Transverse colon (tissue), 4 donors: ENCODE measurements at places on chromosomes 5 and 9. TPM values are rescaled to one million over a fixed set of nuclear protein-coding genes. Genes with fewer than 3 reads are reported as not detected.

SH3RF2 gene
- total RNA-seq: 79.9 TPM

SLC34A3 gene
- total RNA-seq: not detected

- peak overlapping the region; percentile 29 for H3K27ac ChIP-seq
- peak; percentile 26 for DNase-seq
- no peaks in the 10 kb centered on the region for H3K36me3 ChIP-seq
- no peak overlapping the region for H3K4me3 ChIP-seq
- H3K27me3 ChIP-seq: no peaks in the 10 kb centered on the region
These were observed 66.3 kb downstream of the PSAT1 start for GRCh38 chr9:78363221-78363620.

DNA sequence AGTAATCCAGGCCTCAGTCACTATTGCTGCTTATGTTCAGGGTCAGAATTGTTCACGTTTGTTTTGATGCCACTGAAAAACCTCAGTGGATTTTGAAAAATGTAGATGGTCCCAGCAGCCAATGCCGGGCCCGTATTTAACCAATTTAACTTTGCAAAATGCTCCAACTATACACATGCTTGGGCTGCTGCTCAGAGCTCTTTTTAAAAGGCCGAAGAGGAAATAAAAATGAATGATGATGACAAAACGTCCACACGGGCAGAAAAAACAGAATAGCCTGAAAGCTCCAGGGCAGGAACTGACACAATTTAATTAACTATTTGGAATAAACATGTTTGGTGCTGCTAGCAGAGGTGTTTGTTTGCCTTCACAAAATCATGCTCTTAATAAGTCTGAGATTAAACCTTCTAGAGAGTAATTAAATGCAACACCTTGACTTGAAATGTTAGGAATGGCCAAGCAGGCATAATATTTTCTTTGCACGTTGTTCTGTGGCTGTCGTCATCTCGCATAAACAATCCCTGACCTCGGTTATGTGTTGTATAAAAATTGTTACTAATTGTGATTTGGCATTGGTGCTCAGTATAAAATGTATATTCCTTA is 152.7 kb downstream of the SLIT3 start:
- H3K4me3 ChIP-seq: no peak overlapping the region
- H3K36me3 ChIP-seq: no peaks in the 10 kb centered on the region

DNA sequence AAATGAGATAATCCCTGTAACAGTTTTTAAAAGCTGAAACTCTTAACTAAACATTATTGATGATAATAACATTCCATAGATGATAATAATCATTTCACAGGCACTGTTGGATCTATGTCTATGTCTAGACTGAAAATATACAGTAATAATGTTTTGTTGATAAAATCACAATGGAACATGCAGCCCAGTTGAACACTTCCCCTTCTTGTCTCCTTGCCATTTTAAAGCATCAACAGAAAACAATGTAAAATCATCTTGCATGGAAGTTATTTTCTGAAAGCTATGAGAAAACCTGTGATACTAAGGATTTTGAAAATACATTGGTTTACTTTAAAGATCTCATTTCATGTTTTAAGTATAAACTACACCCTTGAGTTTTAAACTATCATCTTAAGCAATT is 1.9 kb downstream of the GAPT start:
- H3K4me1 ChIP-seq: no peaks in the 10 kb centered on the region
- peaks cover 6% of the 10 kb centered on the region for H3K27me3 ChIP-seq
- H3K36me3 ChIP-seq: no peaks in the 10 kb centered on the region
- no peak overlapping the region for H3K27ac ChIP-seq
- DNase-seq: no peak

CDKN2B-AS1 gene
- 1.00 TPM for total RNA-seq

- no peaks in the 10 kb centered on the region for H3K36me3 ChIP-seq
- DNase-seq: peak; percentile 34
- H3K27ac ChIP-seq: no peak overlapping the region
- no peaks in the 10 kb centered on the region for H3K27me3 ChIP-seq
These were observed 124.4 kb upstream of the GPR151 start for GRCh38 chr5:146640285-146640896.

DNA sequence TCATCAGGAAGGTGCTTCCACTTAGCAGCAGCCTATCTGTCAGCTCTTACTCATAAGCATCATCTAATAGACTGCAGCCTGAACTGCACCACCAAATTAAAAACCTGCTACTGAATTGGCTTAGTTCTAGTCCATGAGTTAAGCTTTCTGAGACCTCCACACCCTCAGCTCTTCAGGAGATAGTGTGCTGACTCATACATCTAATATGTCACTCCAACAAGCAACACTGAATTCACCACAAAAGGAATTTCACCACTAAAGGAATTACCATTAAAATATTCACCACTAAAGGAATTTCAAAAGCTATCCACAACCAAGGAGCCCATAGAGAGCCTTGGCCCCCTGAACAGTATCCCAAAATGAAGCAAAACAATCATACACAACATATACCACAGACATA is 418.5 kb upstream of the RORB start:
- H3K4me1 ChIP-seq: no peaks in the 10 kb centered on the region
- DNase-seq: no peak
- H3K27me3 ChIP-seq: no peaks in the 10 kb centered on the region
- H3K4me3 ChIP-seq: no peak overlapping the region
